HEK293T (cell line): ENCODE measurements at places on chromosomes 1 and 21.

DNA sequence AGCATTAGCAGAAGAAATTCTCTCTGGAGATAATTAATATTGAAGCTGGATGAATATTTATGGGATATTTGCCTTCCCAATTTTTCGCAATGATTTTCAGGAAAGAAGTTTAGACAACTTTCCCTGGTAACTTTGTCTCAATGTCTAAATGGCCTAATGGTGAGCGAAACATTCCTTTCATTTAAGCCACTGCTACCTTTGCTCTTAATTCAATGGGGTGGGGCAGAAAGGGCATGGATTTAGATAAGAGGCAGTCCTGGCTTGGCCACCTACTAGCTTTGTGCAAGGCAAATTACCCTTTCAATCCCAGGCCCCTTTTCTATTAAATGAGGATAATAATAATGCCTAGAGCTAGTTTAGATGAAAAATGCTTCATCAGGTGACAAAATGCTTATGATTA, 27.1 kb upstream of the LYST start:
- no peak for DNase-seq

- DNase-seq = no peak
Observed at GRCh38 chr1:58346036-58346355, 200.5 kb downstream of the OMA1 start.

DNA sequence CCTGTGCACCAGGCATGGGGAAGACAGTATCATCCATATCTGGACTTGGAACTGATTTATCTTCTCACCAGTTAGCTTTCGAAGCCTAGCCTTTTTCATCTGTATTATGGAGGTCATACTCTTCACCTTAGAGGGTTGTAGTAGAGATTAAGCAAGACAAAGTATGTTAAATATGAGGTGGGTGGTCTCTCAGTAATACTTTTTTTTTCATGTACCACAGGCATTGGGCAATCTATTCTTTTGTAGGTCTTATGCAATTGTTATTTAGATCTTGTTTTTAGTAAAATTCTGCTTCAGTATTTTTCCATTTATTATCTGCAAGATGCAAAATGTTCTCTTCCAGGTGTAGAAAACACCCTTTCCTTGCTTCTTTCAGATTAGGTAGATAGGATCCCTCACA, 35.2 kb upstream of the OR2B11 start:
- no peak for DNase-seq

- peak; percentile 56 for DNase-seq
Observed at GRCh38 chr1:100538913-100539835, 1.2 kb downstream of the GPR88 start.

DNA sequence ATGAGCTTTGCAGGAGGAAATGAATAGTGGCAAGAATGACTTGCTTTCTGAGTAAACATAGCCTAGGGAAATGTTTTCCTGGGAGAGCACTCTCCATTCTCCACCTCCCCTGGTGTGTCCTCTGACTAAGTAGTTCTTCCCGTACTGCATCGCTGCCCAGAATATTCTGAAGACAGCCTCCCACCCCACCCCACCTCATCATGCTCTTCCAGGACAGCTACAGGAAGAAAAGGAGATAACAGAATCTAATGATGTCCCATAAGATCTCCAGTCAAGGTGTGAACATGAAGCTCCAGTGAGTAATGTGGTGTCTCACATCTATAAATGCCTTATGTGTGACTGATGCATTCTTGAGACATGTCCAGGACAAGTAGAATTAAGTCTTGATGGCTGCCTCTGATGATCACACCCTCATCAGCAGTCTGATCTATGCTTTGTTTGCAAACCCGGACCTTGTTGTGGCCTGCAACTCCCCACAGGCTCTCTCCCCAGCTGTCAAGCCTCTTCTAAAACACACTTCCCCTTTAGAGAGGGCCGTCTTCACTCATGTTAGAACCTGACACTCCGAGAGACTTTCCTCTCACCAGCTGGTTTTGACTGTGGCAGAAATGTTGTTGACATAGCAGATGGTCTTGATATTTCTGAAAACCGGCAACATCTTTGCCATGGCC, 183.0 kb downstream of the CYYR1 start:
- DNase-seq = no peak

GRCh38 chr1:110281363-110282290, 57.5 kb upstream of the RBM15 start:
- DNase-seq = no peak

DNA sequence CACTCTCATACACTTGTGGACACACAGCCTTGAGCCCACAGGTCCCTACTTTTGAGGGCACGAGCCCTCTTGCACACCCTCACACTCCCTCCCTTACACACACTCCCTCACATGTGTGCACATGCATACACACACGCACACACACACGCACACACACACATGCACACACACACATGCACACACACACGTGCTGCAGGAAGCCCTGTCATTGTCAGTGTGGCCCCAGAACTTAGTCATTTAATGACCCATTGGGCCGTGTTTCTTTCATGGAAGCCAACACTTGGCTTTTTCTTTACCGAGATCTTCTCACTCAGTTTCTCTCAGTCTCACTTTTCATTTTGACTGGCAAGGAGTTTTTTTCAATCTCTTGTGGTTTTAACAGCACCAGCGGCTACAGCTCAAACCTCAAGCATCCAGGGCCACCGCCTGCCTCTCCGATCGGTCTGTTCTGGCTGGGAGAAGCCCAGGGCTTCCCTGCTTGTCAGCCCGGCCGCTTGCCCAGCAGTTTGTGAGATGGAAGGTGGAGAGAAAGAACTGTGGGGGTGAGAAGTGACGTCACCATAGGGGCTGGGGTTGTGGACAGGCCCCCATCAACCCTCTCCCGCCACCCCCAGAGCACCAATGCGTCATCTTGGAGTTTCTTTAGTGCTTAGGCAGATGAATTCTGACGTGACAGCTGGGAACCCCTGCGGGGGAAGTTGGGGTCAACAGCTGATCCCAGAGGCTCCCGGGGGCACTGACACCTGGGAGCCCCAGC, 15.8 kb upstream of the TNFRSF8 start:
- no peak for DNase-seq

- DNase-seq = no peak
Observed at GRCh38 chr1:109777980-109778625, 14.4 kb upstream of the EPS8L3 start.

DNA sequence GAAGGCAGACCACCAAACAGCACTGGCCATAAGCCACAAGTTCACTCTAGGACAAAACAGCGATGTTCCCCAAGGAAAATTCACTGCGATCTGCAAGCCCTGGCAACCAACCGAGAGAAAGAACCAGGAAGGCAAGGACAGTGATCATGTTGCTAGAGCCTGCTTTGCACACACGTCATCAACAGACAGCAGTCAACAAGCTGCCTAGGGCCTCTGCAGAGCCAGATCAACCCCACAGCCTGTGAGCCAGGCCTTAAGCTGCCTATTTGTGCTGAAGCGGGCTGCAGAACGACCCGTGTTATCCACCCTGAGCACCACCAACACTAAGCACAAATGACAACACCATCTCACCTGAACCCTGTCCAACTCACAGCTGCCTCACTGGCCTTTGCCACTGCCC, 6.2 kb upstream of the YRDC start:
- no peak for DNase-seq

- no peak for DNase-seq
Observed at GRCh38 chr1:18211764-18212163, 104.2 kb downstream of the IGSF21 start.

GRCh38 chr21:14762734-14763694, 216.9 kb upstream of the SAMSN1 start:
- DNase-seq = no peak
